GOT3 (cell line): ENCODE measurements at places on chromosomes 1 and 21.

GRCh38 chr1:53073868-53074311, 11.9 kb downstream of the PODN start:
- no peak for DNase-seq

DNA sequence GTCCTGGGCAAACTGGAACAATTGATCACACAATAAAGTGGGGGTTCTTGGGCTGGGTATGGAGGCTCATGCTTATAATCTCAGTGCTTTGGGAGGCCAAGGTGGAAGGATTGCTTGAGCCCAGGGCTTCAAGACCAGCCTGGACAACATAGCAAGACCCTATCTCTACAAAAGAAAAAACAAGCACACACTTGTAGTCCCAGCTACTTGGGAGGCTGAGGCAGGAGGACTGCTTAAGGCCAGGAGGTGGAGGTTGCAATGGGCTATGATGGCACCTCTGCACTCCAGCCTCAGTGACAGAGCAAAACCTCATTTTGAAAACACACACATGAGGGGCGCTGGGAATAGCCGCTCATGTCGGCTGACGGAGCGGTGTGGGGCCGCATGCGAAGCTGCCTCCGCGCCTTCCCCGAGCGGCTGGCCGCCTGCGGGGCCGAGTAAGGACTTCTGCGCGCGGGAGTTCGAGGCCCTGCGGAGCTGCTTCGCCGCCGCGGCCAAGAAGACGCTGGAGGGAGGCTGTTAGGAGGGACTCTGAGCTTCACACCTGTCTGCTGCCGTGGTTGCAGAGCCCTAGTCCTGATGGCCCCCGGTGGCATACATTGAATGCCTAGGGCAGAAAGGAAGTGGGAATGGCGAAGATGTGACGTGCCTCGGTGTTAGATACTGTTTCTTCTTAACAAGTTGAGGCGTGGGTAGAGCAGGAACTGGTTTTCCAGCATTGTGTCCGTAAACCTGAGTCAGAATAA, 59.5 kb downstream of the ACBD3 start:
- no peak for DNase-seq

DNA sequence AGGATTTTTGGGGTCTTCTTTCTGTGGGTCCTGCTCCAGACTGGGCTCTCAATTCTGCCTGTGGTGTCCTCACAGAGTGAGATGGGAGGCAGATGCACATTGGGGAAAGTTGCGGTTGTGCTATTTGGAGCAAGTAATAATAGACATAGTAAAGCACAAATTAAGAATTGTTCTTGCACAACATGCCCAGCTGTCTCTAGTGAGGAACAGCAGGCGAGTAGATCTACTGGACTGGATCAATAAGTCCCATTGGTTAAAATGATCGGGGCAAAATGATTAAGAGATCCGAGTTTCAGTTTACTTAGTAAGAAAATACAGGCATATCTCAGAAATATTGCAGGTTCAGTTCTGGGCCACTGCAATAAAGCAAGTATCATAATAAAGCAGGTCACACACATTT, 448.3 kb upstream of the PROX1 start:
- DNase-seq = no peak

GRCh38 chr1:43279161-43279560, 6.2 kb downstream of the C1orf210 start:
- no peak for DNase-seq

DNA sequence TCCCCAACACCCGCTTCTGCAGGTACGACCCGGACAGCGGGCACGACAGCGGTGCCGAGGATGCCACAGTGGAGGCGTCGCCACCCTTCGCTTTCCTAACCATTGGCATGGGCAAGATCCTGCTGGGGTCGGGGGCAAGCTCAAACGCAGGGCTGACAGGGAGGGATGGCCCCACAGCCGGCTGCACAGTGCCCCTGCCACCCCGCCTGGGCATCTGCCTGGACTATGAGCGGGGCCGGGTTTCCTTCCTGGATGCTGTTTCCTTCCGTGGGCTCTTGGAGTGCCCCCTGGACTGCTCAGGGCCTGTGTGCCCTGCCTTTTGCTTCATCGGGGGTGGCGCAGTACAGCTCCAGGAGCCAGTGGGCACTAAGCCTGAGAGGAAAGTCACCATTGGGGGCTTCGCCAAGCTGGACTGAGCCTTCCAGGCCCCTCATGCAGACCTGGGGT, 10.1 kb downstream of the TRIM46 start:
- DNase-seq = no peak
